ENCODE measurements at places on chromosomes 6 and 20.

DNA sequence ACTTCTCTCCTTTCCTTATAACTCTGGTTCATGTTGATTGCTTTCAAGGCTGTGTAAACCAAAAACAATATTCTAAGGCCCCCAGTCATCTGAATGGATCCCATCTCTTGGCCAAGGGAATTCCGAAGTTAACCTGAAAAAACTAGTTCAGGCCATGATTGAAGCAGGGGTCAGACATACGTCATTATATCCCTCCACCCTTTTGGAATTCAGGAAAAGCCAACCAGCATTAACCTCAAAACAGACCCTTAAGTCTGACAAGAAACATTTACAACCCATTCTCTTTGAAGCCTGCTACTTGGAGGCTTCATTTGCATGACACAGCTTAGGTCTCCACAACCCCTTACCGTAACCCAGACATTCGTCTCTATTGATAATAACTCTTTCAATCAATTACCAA lies 39.7 kb downstream of the SLC26A8 start:
- no peak for DNase-seq

DNA sequence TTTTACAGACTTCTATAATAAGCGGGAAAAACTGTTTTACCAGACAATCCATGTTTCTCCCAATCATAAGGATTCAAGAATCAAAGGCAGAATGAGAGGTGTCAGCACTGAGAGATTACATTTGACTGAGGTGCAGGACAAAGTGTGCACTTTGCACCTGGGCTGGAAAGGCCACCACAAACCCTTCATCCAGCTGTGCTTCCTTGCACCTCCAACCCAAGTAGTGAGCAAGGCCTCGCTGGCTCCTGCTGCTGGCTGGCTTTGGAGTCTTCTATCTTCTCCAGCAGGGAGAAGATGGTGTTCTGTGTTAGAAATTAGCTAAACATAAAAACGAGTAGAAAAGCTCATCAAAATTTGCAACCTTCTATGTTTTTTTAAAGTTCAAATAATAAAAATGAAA lies 77.7 kb downstream of the CHD6 start:
- no peak for DNase-seq

DNA sequence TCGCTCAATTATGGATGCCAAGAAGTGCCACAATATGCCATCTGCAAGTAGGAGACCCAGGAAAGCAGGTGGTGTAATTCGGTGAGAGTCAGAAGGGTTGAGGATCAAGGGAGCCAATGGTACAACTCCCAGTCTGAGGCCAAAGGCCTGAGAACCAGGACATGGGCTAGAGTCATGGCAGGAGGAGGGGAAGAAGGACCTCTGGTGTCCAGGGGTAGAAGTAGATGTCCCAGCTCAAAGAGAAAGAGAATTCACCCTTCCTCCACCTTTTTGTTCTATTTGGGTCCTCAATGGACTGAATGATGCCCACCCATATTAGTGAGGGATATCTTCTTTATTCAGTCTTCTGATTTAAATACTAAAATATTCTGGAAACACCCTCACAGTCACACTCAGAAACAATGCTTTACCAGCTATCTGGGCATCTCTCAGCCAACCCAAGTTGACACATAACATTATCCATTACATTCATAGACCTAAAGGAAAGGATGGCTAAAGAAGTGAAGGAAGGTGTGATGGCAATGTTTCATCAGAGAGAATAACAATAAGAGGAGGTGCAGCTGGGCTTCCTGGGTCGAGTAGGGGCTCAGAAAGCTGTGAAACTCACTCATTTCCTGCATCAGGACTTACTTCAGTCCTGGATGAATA lies 21.2 kb upstream of the HLA-DQA1 start:
- no peak for DNase-seq

DNA sequence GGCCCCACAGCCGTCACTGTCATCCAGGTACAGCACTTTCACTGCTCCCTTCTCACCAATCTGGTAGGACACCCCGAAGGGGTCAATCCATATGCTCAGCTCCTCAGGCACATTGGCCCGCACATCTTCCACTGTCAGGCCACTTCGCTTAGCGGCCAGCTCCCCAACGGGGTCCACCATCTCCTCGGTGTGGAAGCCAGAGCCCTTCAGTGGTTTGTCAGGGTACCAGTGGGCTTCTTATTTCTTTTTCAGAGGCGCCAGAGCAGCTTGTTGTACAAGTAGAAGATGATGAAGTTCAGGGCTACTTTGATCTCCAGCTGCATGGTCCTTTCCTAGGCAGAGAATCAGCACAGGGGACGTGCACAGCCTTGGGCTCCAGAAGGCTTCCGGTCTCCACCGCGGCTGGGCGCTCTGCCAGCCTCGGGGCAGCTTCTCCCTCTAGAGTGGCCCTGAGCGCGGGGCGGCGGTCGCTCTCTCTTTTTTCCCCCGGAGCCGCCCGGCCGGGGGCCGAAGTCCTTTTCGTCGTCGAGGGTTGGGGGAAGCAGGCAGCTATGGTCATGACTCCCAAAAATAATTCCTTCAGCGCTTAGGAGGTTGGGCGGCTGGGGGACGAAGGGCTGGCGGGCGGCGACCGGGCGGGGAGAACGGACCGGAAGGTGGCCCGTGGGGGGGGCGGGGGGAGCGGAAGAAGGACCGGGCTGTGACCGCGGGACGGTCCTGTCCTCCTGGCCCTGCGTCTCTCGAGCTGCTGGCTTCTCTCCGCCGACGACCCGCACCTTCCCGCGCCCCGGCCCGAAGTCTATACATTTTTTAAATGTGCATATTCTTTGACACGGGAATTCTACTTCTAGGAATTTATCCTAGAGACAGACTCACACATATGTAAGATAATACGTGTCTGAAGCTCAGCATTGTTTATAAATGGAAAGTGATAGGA lies 6.5 kb upstream of the ZSCAN9 start:
- DNase-seq: peak; percentile 58

GRCh38 chr20:3660262-3661059 lies 2.7 kb downstream of the GFRA4 start:
- no peak for DNase-seq

DNA sequence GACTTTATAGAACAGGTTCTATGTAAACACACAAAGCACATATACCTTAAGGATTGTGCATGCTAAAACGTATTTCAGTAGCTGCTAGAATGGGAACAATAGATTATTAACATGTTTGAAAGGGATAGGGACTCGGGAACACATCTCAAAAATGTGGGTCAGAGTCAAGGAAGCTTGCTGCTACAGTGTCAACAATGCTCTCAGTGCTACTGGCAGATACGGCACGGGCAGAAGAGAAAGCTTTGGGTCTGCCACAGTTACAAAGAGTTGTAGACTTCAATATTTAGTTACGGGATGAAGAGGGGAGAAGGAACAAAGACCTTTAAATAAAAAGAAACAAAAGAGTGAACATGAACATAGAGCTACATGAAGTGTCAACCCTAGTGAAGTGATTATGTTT lies 170.5 kb downstream of the BACH2 start:
- DNase-seq: no peak

All from lung microvascular endothelial cell (primary cell).